Activated CD4-positive, alpha-beta T cell treated with anti-CD3 and anti-CD28 coated beads, Interleukin-2, amount 50 U/mL, for 48 hours (primary cell): ENCODE measurements at places on chromosomes 16 and 17.

DNA sequence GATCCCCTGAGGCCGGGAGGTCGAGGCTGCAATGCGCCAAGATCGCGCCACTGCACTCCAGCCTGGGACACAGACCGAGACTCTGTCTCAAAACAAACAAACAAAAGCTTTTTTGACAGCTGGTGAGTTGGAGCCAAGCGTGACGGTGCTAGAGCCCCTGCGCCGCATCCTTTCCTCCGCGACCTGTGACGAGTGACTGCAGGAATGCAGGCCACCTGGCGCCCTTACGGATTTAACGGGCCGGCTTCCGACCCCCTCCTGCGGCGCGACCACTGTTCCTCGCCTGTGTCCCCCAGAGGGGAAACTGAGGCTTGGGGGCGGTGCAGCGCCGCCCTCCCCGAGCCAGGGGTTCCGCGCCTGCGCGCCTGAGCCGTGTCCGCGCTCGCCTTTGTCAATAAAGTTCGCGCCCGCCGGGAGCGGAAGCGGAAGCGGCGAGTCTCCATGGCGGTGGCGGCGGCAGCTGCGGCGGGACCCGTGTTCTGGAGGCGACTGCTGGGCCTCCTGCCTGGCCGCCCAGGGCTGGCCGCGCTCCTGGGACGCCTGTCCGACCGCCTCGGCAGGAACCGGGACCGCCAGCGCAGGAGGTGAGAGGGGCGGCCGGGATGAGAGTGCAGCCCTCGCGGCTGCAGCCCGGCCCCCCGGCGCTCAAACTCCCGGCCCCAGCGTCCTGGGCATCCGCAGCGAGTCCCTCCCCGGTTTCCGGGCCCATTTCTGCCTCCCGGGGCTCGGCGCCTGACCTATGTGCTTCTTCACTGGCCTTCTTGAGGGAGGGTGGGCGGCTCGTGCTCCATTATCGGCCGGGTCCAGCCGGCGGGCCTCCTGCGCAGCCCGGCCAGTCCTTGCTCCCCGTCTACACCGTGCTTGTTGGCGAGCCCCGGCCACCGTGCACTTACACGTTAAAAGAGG lies at the start of gene PGS1:
PGS1 (plus strand) TSS at position 425 of the 906 bp plus-strand sequence; CDS start at position 442, 17 bp downstream.
- DNase-seq: peak; percentile 83

DNA sequence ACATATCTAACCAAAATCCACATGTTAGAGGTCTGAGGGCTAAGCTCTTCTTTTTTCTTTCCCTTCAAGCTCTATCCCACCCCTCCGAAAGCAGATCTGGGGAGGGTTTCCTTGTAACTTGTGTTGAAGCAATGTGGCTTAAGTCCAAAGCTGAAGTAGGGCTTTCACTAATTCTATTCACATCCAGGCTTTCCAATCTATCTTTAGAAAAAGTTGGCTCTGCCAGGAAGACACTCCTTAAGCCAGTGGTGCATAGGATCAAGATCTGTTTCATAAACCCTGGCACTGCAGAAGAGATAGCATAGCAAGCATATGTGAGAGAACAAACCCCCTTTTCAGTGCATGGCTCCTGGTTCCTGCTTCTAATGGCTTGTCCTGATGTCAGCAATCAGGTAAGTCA lies 34.9 kb upstream of the DHX40 start:
- no peak for DNase-seq

GRCh38 chr17:57747221-57748017 lies 2.3 kb upstream of the CCDC182 start:
- DNase-seq: peak; percentile 35

DNA sequence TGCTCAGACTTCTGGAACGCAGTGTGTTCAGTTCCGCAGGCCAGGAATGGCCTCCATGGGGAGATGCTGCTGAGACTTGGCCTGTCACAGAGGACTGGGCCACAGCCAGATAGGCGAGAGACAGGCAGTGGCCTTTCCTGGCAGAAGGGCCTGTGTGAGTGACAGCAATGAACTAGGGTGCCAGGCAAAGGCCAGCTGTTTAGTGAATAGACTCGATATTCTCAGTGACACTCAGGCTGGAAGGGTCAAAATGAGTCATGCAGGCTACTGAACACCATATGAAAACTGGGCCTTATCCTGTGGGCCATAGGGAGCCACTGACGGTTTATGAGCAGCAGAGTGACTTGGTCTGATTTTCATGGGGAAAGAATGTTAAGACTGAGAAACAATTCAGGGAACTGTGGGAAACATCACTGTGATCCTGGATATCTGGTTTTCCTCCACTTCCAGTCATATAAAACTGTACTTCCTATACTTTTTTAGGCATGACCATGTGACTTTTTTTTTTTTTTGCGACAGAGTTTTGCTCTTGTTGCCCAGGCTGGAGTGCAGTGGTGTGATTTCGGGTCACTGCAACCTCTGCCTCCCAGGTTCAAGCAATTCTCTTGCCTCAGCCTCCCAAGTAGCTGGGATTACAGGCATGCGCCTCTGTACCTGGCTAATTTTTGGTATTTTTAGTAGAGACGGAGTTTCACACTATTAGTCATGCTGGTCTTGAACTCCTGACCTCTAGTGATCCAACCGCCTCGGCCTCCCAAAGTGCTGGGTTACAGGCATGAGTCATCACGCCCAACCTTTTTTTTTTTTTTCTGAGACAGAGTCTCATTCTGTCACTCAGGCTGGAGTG lies 5.2 kb upstream of the NUBP1 start:
- peak; percentile 65 for DNase-seq

DNA sequence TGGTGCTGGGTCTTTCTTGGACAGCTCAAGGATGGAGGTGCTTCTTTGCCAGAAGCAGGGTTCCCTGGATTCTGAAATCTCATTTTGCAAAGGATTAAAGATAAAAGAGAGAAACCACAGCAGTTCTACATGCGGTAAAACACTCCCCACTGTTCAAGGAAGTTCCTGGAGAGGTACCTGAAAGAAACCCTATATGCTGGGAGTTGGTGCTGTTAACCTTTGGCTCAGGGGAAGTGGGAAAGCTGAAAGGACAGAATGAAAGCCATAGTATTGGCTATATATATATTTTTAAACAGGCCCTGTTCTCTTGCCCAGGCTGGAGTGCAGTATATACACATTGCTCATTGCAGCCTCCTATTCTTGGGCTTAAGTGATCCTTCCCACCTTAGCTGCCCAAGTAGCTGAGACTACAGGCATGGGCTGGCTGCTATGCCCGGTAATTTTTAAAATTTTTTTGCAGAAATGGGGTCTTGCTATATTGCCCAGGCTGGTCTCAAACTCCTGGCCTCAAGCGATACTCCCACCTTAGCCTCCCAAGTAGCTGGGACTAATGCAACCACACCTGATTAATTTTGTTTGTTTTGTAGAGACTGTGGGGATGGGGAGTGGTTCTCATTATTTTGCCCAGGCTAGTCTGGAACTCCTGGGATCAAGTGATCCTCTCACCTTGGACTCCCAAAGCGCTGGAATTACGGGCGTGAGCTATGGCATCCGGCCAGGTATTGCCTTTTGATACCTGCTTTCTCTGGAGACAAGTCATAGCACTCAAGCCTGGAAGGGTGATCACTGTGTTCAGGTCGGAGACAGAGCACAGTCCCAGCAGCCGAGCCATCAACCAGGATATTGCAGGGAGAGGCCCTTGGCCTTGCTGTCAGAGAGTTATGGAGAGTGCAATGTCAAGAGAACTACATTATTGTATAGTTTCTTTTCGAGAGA lies 55.2 kb downstream of the MSI2 start:
- DNase-seq: no peak

GRCh38 chr17:49487183-49487582 lies 7.9 kb upstream of the NGFR start:
- no peak for DNase-seq

GRCh38 chr16:85449885-85450245 lies 163.3 kb upstream of the GSE1 start:
- no peak for DNase-seq

DNA sequence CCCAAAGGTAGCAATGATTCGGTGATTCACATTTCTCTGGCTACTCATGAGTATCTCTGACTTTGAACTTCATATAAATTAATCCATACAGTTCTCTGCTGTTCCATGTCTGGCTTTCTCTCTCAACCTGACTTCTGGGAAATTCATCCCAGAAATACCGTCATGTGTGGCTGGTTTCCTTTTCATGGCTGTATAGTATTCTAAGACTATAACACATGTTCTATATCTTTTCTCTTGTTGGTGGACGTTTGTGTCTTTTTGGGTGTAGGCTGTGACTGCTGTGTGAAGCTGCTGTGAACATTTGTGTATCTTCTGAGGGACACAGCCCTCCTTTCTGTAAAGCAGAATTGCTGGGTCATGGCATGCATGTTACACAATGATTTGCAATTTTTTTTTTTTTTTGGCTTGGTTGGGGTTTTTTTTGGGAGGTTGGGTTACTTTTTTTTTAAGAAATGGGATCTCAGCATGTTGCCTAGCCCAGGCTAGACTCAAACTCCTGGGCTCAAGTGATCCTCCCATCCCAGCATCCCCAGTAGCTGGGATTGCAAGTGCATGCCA lies 6.3 kb downstream of the TTYH2 start:
- no peak for DNase-seq

- no peak for DNase-seq
Measured at GRCh38 chr16:31078597-31079341, 4.5 kb downstream of the ZNF646 start.

GRCh38 chr17:81817758-81818147 lies 13.8 kb downstream of the GCGR start:
- DNase-seq: no peak

DNA sequence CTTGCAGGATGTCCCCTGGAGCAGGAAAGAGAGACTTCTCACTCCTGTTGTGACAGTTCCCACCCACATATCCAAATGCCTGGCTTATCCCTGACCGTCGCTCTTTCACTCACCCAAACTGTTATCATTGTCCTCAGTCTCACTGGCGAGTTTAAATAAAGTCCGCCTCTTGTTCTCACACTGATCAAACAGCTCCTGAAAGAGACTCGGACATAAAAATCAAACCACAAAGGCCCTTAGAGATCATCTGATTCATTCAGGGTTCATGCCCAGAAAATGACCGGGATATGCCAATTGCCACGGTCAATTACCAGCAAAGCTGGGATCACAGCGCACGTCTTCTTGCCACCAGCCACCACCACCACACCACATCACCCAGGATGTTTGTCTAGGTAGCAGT lies 19.9 kb downstream of the GGA3 start:
- no peak for DNase-seq

- DNase-seq: no peak
Measured at GRCh38 chr16:89277641-89278341, 60.3 kb downstream of the ZNF778 start.

GRCh38 chr17:71422968-71423367 lies 697.9 kb upstream of the SOX9 start:
- no peak for DNase-seq

GRCh38 chr17:28896884-28897768 lies at the start of gene FLOT2:
Gene FLOT2, minus strand, starts transcription at chr17:28897733. Its CDS starts 159 bp downstream, at chr17:28897574.
- peak; percentile 76 for DNase-seq

DNA sequence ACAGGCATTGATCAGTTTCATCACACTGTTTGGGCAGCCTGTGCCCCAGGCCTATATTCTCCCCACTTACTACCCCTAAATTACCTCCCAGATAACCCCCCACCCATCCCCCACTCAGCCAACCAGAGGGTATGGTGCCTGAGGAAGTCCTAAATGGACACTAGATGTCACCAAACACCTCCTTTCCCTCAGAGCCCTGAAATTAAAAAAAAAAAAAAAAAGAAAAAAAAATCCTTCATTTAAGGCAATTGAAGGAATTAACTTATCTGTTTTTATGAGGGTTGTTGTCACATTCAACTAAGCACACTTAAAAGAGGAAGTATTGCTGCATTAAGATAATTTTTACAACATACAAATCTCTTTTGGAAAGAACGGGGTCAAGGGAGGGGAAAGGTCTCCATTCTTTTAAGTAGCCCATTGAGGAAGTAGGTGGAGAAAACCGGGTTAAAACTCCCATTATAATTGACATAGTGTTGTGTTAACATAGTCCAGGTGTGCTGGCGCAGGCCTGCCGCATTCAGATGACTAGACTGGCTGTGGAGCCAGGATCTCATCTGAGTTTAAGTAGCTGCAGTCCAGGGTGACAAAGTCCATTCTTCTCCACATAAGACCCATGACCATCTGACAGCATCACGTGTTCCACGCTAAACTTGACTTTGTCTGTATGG lies 46.3 kb downstream of the SNX11 start:
- DNase-seq: no peak

GRCh38 chr17:1972487-1973160 lies 52.5 kb downstream of the RTN4RL1 start:
- peak; percentile 47 for DNase-seq

DNA sequence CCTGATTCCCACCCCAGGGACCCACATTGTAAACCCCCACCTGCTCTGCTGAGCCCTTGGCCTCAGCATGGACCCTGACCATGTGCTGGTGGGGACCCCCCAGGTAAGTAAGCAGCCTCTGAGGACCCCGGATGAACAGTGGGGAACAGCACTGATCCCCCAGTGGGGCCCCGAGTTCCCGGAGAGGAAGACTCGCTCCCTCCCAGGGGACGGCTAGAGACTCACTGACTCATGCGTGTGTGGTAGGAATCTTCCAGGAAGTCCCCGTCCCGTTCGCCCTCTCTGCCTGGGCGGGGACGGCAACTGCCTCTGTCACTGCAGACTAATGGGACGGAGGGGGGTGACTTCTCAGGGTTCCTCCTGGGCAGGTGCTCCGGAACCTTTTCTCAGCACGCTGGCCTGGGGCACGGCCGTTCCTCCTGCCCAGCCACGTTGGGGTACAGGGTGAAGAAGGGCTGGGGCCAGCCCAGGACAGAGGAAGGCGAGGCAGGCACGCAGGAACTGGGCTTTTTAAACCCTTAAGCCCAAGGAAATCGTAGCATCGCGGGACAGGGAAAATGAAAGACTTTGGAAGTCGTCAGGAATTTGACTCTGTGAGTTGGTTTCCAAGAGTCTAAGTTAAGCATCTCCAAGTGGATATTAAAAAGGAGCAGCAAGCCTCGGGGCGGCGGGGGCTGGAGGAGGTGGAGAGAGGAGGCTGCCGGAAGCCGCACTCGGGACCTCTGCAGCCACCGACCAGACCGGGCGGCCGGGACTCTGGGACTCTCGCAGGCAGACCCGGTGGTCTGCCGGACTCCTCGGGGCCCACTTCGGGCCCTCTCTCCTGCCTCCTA lies 178.7 kb downstream of the SEC14L1 start:
- DNase-seq: peak; percentile 82

DNA sequence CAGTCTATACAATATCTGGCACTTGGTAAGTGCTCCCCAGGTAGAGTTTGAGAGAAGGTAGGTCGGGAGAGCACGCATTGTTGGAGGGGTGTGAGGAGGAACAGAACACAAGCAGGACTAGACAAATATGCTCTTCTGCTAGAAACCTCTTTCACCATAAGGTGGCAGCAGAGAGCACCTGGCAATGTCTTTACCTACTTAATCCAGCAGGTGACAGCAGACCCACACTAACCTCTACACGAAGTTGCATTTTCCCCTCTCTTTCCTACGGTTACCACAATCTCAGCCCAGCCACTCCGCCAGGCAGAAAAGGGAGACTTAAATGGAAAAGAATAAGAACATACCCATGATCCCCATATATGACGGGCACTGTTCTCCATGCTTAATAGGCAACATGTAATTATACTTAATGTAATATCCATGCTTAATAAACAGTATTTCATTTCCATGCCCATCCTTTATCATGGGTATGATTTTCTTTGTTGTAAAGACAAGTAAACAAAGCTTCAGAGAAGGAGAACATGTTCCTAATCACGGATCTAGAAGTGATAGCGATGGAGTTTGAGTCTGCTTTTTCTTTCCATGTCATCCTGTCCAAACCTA lies 55.1 kb upstream of the CCL2 start:
- peak; percentile 75 for DNase-seq
